Dermis microvascular lymphatic vessel endothelial cell (primary cell): ENCODE measurements at places on chromosomes 7 and 10. TPM values are rescaled to one million over a fixed set of nuclear protein-coding genes. Genes with fewer than 3 reads are reported as not detected.

Gene HEPACAM2
- total RNA-seq: under 0.01 TPM in 1 of 2 replicates, not detected in the other

Gene SEMA3D
- total RNA-seq: 9.4 and 11.0 TPM in 2 replicates

Gene PAPSS2
- total RNA-seq: 52.6 and 102 TPM in 2 replicates

Gene ADAM12
- total RNA-seq: 0.64 and 1.3 TPM in 2 replicates

Gene ADGRA1
- total RNA-seq: not detected in 2 replicates

Gene LRRD1
- total RNA-seq: under 0.01 TPM in 2 replicates

Gene LRIT1
- total RNA-seq: not detected in 2 replicates

Gene TUBAL3
- not detected in 2 replicates for total RNA-seq

Gene EPO
- not detected in 2 replicates for total RNA-seq

Gene METTL27
- 0.90 and 1.0 TPM in 2 replicates for total RNA-seq

Gene LIPK
- total RNA-seq: not detected in 2 replicates

Gene SEMA4G
- 0.77 and 1.5 TPM in 2 replicates for total RNA-seq

Gene FAM13C
- total RNA-seq: 2.3 and 3.3 TPM in 2 replicates

Gene PNLIPRP2
- total RNA-seq: not detected in 2 replicates

Gene ELOVL3
- not detected in 2 replicates for total RNA-seq

Gene MORN4
- total RNA-seq: 1.8 and 3.0 TPM in 2 replicates

Gene LRRN3
- total RNA-seq: 0.13 TPM in 1 of 2 replicates, not detected in the other

Gene ELMO1
- 30.3 and 46.7 TPM in 2 replicates for total RNA-seq

Gene UFSP1
- 1.3 and 2.0 TPM in 2 replicates for total RNA-seq

Gene PRPS1L1
- not detected in 2 replicates for total RNA-seq

Gene PROSER2
- 5.1 and 5.3 TPM in 2 replicates for total RNA-seq

Gene STAMBPL1
- 0.25 and 0.26 TPM in 2 replicates for total RNA-seq

Gene CRYGN
- total RNA-seq: not detected in 2 replicates

Gene DGKB
- total RNA-seq: not detected in 2 replicates

Gene STMP1
- total RNA-seq: 5.3 and 5.7 TPM in 2 replicates

Gene CPXM2
- total RNA-seq: 0.25 and 0.26 TPM in 2 replicates

Gene TFAM
- total RNA-seq: 25.8 and 37.4 TPM in 2 replicates

Gene CPA4
- not detected in 2 replicates for total RNA-seq

Gene SPDYE2
- not detected in 2 replicates for total RNA-seq

Gene AGR2
- total RNA-seq: not detected in 2 replicates

Gene RTKN2
- under 0.01 TPM in 2 replicates for total RNA-seq

Gene SDK1
- total RNA-seq: 0.39 and 2.1 TPM in 2 replicates

Gene ITGB8
- 2.2 and 5.1 TPM in 2 replicates for total RNA-seq

Gene CPA1
- total RNA-seq: not detected in 2 replicates

Gene SLIT1
- total RNA-seq: under 0.01 TPM in 1 of 2 replicates, not detected in the other

Gene CDNF
- 0.26 and 0.38 TPM in 2 replicates for total RNA-seq

Gene CYP26A1
- 0.63 and 0.77 TPM in 2 replicates for total RNA-seq

Gene CELF2
- 4.0 and 9.0 TPM in 2 replicates for total RNA-seq

Gene TEX47
- total RNA-seq: not detected in 2 replicates

Gene CCDC3
- total RNA-seq: 0.13 and 1.5 TPM in 2 replicates

Gene TRIM50
- total RNA-seq: not detected in 2 replicates

Gene MBL2
- not detected in 2 replicates for total RNA-seq

Gene FAM170B
- not detected in 2 replicates for total RNA-seq

Gene STN1
- total RNA-seq: 20.5 and 20.9 TPM in 2 replicates

Gene ATP6V0A4
- under 0.01 and 0.25 TPM in 2 replicates for total RNA-seq
